ENCODE measurements at places on chromosomes 16 and 17.

- peak; percentile 81 for DNase-seq
Observed at GRCh38 chr16:89217388-89218191, at the start of gene ZNF778. Gene ZNF778 (plus strand): TSS chr16:89217703. CDS start chr16:89221128, 3,425 bp downstream.

GRCh38 chr16:86048221-86048620, 149.3 kb downstream of the IRF8 start:
- DNase-seq: no peak

GRCh38 chr16:75632857-75633256, 9.8 kb upstream of the ADAT1 start:
- DNase-seq: no peak

DNA sequence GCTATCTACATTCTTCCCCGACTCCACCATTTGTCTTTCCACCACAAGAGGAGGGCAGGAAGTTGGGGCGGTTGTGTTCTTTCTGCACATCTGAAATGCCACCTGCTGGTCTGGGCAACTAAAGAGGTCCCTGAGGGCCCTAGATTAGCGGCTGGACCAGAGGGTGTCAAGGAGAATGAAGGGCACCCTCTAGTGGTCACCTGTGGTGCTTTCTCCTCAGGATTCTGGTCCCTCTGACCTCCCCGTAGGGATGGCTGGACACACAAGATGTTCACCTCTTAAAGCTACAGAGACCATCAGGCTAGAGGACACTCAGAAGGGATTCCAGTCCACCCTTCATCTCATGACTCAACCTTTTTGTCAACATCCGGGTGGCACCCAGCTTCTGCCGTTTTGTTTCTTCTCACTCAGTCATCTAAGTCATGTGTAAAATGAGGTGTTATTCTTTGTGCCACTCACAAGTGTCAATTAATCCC, 2.9 kb upstream of the SCIMP start:
- no peak for DNase-seq

GRCh38 chr16:66934138-66934838, at the start of gene CIAO2B:
Gene CIAO2B (minus strand): TSS chr16:66934402. CDS start chr16:66934364, 38 bp downstream.
- DNase-seq: peak; percentile 83

DNA sequence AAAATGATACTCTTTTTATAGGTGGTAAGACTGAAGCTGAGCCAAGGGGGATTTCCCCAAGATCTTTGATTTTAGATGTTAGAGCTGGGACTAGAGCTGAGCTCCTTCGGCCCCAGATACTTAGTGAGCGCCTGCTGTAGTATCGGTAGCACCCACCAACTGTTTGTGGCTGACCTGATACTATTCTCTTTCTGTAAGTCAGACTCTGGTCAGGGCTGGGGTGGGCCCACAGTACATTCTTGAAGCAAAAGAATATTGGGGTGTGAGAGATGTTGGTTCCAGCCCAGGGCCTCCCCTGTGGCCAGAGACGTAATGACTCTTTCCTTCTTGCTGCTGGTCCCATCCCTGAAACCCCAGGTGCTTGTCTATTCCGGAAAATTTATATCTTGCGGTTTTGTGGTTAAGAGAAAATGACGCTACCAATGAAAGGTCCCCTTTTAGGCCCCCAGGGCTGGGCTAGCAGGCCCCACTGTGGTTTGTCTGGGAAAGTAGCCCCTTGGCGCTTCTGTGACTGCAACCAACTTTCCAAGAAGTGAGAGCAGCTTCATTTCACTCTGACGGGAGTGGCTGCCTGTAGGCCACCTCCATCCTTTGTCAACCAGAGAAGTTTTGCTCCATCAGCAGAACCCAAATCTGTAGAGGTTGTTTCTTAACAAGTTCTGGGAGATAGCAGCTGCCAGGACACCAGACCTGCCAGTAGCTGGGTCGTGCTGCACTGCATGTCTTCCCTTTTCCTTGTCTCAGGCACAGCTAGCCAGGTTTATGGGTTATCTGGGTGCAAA, 86.4 kb upstream of the LGALS9 start:
- DNase-seq: no peak

GRCh38 chr17:48510761-48511604, 19.8 kb downstream of the HOXB1 start:
- DNase-seq: no peak

DNA sequence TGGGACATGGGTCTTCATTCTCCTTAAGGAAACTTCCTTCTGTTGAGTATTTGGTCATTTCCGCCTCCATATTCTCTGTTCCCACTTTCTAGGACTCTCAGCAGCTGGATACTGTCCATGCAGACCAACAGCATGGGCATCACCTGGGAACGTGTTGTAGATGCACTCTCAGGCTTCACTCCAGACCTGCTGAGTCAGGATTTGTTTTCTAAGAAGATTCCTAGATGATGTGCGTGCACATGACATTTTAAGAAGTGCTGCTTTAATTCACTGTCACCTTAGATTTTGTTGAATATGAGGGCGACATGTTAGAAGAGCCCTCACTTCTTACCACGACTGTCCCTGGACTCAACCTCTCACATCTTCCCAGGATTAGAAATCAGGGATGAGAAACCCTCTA, 10.0 kb upstream of the SDK2 start:
- no peak for DNase-seq

- no peak for DNase-seq
Observed at GRCh38 chr17:65364438-65364837, 197.0 kb downstream of the AXIN2 start.

DNA sequence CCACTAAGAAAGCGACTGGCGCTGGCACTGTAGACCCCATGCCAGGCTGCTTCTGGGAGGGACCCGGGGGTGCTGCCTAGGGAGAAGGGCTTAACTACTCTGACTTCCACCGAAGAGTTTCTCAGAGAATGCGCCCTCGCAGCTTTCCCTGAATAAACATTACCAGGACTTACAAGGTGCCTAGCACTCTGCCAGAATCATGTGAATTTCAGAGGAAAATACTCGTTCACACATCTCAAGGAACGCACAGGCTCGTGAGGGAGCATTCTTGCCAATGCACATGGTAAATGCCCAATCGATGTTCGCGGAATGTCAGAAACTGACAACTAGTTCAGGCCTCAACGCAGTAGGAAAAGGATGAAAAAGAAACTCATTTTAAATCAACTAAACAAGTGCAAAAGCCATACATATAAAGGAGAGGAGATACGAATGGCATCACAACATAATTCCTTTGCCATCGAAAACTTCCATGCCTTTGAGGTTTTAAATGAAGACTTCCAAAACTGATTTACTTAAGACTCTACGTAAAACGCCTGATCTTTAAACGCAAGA, 999 bp downstream of the CMC2 start:
- no peak for DNase-seq

GRCh38 chr16:75909746-75910145, 183.5 kb upstream of the CPHXL start:
- no peak for DNase-seq

- DNase-seq: no peak
Observed at GRCh38 chr16:65235339-65236177, 113.7 kb upstream of the CDH11 start.

- no peak for DNase-seq
Observed at GRCh38 chr17:7484919-7485377, 782 bp downstream of the POLR2A start.

DNA sequence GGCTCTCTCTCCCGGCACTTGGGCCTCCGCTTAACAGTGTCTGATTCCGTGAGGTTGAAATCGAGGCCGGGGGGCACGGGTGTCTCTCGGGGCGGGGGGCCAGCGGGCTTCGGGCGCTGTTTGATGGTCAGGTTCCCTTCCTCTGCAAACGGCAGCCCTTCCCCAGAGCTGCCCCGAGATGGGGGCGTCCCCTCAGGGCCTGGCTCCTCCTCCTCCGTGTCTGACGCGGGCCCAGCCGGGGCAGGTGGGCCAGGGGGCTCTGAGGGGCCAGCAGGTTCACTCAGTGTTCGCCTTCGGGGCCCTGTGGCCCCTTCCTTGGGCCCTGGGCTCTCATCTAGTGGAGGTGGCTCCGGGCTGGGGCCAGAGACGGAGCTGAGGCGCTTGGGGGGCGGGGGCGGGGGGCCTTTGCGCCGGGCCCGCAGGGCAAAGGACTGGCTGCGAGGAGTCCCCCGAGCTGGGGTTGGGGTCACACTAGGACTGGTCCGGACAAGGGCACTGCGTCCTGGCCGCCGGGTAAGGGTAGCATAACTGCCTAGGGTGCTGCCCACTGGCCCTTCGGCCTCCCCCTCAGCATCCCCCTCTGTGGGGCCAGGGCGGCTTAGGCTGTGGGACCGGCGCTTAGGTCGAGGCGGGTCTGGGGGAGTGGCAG, 13.1 kb downstream of the CASKIN2 start:
- DNase-seq: no peak

GRCh38 chr17:41896726-41897125, 22.0 kb downstream of the ACLY start:
- DNase-seq: no peak

- DNase-seq: peak; percentile 50
Observed at GRCh38 chr17:51435641-51436091, 175.3 kb downstream of the UTP18 start.

DNA sequence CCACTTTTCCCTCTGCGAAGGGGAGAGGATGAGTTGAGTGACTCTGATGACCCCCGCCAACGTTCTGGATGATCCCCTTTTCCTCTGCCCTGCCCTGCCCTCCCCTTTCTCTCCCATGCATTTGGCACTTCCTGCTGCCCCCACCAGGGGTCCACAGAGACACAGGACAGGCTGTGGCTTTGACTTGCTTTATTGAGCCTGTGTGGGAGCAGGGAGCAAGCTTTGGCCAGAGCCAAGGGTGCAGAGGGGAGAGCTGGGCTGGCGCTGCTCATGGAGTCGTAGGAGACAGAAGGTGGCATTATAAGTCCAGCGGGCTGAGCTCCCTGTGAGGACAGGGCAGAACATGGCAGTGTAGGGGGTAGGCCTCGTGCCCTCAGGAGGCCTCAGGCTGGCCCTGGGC, 1.6 kb downstream of the PPY start:
- DNase-seq: no peak

- no peak for DNase-seq
Observed at GRCh38 chr17:50448643-50449042, 20.0 kb downstream of the CHAD start.

DNA sequence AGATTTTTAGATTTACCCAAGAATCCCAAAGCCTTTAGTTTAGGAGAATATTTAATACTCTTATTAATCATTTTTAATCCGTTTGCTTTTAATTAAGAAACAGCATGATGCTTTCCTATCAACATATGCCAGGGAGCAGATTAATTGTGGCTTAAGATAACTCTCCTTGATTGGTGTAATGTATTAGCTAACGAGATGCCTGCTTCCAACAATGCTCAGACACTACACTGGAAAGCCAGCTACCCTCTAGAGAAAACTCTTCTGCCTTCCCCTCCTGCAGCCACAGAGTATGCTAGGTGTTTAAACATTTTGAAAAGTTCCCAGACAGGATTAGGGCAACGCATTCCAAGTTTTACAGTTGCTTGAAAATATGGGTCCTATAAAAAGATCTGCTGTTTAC, 142.2 kb downstream of the AATF start:
- DNase-seq: no peak

DNA sequence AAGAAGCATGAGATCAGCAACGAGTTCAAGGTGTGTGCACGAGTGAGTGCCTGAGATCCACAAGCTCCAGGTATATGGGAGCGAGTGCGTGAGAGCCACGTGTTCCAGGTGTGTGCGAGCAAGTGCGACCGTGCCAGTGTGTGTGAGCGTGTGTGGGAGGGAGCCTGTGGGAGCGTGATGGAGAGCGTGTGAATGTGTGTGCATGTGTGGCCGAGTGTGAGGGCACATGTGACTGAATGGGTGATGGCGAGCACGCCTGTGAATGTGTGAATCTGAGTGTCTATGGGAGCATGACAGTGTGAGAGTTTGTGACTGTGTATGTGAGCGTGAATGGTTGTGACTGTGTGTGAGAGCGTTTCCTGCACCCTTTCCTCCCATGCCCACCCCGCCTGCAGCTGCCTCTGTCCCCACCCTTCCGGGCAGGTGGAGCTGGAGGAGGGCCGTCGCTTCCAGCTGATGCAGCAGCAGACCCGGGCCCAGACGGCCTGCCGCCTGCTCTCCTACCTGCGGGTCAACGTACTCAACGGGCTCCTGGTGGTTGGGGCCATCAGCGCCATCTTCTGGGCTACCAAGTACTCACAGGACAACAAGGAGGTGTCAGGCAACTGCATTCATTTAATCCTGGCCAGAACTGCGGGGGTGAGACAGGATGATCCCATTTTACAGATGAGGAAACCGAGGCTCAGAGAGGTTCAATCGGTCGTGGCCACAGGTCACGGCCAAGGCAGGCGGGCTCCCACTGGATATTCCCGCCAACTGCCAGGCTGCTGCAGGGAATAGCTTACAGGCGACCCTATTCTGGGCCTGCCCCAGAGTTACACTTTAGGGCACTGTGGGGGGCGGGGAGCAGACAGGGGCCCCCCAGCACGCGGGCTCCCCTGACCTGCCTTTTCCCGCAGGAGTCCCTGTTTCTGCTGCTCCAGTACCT, 3.7 kb downstream of the TMC8 start:
- DNase-seq: peak; percentile 71

DNA sequence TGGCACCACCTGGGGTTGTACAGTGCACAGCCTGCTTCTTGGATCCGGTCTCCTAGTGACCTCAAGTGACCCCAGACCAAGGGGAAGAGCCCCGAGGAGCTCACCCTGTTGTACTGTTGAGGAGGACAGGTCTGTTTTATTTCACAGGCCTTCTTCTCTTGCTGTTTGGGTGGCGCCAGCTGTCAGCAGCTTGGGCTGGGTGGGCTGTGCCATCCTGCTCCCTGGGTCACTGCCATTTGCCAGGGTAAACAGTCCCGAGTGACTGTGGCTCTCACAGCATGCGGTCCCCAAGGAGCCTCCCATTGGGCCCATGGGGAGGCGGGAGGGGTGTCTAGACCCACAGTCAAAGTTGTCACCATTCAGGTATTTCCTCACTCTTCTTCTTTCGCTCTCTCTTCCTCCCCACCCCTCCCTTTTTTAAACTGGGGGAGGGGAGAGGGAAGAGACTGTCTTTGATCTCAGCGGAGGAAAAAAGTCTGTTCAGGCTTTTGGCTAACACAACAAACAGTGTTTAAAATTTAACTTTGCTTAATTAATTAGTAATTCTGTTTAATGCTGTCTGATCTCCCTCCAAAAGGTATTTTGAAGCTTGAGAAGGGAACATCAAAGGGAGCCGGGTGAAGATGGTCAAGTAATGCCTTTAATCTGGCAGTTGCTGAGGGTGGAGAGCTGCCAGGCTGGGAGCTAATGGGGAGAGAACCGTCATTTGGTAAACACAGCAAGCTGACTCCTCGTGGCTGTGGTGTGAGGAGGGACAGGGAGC, 64.0 kb downstream of the SNX20 start:
- DNase-seq: no peak

DNA sequence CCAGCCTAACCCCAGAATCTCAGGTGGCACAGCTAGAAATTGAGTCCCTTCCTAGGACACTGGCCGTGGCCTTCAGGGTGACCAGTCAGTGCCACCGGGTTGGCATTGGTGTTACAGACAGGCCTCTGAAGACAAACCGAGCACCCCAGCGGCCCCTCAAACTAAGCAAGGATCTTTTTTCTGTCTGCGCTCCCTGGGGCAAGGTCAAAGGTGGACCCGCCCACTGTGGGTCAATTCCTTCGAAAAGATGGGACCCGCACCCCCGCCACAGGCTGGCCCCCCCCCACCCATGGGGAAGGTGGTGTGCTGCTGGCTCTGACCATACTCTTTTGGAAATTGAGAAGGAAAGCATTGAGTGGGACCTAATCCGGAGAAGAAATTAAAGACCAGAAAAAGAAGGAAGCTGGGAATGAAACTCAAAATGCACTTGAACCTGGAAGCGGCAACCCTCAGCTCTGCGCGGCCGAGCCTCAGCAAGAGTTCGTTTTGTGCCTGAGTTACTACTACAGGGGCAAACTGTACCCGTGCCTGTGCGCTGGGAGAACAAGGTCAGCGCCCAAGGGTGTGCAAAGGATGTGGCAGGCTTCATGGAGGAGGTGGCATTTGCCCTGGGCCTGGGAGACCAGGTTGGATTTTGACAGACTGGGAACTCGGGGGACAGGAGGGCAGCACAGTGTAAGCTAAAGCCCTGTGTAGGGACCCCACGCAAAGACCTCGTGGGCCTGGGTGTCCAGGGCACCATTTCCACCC, 20.4 kb downstream of the TMC6 start:
- no peak for DNase-seq

Data from T-helper 17 cell (primary cell).